Activated naive CD8-positive, alpha-beta T cell treated with anti-CD3 and anti-CD28 coated beads, Interleukin-2, amount 10 ng/mL, durations not matched to agents 7 days and 5 days (primary cell): ENCODE measurements at places on chromosomes 16 and 17. TPM values are rescaled to one million over a fixed set of nuclear protein-coding genes. Genes with fewer than 3 reads are reported as not detected.

The HEATR3 gene
- 20.1 TPM for total RNA-seq

GRCh38 chr17:28018439-28019070, 23.9 kb upstream of the NLK start:
- no peaks in the 10 kb centered on the region for H3K36me3 ChIP-seq
- DNase-seq: no peak
- H3K4me3 ChIP-seq: no peak overlapping the region
- no peak overlapping the region for H3K27ac ChIP-seq
- peaks cover 18% of the 10 kb centered on the region for H3K27me3 ChIP-seq

The MMD gene
- total RNA-seq: 40.6 TPM

The WDR59 gene
- total RNA-seq: 80.5 TPM

GRCh38 chr17:56096026-56096810, 57.1 kb upstream of the ANKFN1 start:
- H3K27me3 ChIP-seq: peaks cover 9% of the 10 kb centered on the region
- H3K36me3 ChIP-seq: no peaks in the 10 kb centered on the region
- no peak for DNase-seq
- H3K27ac ChIP-seq: no peak overlapping the region

- no peaks in the 10 kb centered on the region for H3K27me3 ChIP-seq
- H3K4me1 ChIP-seq: peaks cover 56% of the 10 kb centered on the region
- peaks cover 20% of the 10 kb centered on the region for H3K36me3 ChIP-seq
- no peak for DNase-seq
- peak overlapping the region; percentile 39 for H3K4me3 ChIP-seq
Measured at GRCh38 chr17:2071024-2071385, 16.1 kb downstream of the HIC1 start.

- H3K4me3 ChIP-seq: no peak overlapping the region
- no peak overlapping the region for H3K27ac ChIP-seq
- no peaks in the 10 kb centered on the region for H3K4me1 ChIP-seq
- H3K36me3 ChIP-seq: peaks cover 5% of the 10 kb centered on the region
- H3K27me3 ChIP-seq: no peaks in the 10 kb centered on the region
Measured at GRCh38 chr16:24930440-24930839, 84.7 kb downstream of the SLC5A11 start.

GRCh38 chr17:61000911-61001310, 323.3 kb downstream of the BCAS3 start:
- peaks cover 1% of the 10 kb centered on the region for H3K36me3 ChIP-seq
- H3K4me1 ChIP-seq: peaks cover 6% of the 10 kb centered on the region
- H3K27me3 ChIP-seq: peaks cover 3% of the 10 kb centered on the region
- H3K4me3 ChIP-seq: no peak overlapping the region

The USP6 gene
- total RNA-seq: 0.11 TPM

The ITGAX gene
- total RNA-seq: 26.7 TPM

DNA sequence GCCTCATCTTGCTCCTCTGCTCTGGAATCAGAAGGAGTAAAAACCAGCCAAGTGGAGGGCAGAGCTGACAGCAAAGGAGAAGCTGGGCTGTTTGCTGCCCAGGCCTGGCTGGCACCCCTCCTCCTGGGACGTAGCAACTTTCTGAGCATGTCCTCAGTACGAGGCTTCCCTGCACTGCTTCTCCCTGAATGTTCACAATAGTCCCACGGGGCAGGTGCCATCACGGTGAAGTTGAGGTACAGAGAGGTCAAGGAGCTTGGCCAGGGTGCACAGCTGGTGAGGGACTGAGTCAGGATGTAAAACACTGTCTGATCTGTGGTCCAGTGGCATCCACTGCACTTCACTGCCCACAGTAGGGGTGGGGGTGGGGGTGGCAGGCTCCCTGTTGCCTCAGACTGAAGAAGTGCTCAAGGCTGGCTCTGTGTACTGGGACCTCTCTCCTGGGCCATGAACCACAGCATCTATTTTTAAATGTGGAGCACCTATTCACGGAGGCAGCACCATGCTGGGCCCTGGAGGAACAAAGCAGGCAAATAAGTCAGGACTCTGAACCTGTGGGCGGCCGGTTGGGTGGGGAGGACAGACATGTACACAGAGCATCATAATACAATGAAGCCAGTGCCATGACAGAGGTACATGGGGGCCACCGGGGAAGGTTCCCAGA, 369.5 kb downstream of the SEC14L1 start:
- peaks cover 3% of the 10 kb centered on the region for H3K4me1 ChIP-seq
- H3K27ac ChIP-seq: no peak overlapping the region
- H3K4me3 ChIP-seq: no peak overlapping the region

The ABI3 gene
- 86.7 TPM for total RNA-seq

DNA sequence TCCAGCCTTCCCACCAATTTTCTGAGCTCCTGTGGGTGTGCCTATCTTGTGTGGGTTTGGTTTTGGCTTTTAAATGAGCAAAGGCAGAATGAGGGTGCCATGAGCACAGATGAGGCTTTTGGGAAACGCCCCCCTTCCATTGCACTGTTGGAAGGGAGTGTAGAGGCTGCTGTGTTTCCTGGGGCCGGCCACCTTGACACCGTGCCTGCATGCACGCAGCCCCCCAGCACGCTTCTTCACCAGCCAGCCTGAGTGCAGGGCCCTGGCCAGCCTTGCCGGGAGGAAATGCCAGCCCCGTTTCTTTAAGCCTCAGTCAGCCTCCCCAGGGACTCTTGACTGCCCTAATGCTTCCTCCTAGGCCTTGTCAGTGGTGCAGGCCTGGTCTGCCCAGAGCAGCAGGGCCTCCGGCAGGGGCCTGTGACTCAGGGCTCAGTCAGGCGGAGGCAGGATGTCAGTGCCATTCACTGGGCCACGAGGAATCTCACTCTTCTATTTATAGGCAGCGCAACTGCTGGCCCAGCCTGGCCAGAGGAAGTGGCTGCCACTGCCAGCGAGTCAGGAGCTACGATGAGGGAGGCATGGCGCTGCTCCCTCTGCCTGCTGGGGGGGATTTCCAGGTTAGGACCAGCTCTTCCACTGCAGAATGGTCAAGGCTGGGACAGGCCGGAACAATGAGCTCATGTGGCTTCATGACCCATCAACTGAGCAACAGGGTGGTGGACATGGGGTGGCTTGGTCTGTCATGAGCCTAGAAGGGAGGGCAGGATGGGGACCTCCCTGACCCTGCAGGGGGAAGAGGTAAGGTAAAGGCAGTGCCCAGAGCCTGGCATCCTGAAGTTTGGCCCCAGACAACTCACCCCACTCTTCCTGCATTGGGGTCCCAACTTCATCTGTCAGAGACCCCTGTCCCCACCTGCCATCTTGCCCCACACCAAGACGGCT, 205.2 kb downstream of the RAB11FIP4 start:
- DNase-seq: no peak
- H3K4me3 ChIP-seq: no peak overlapping the region
- H3K27ac ChIP-seq: no peak overlapping the region
- no peaks in the 10 kb centered on the region for H3K36me3 ChIP-seq
- peaks cover 2% of the 10 kb centered on the region for H3K4me1 ChIP-seq
- no peaks in the 10 kb centered on the region for H3K27me3 ChIP-seq

The HS3ST2 gene
- total RNA-seq: 0.17 TPM

- H3K4me1 ChIP-seq: peaks cover 24% of the 10 kb centered on the region
- DNase-seq: no peak
- H3K36me3 ChIP-seq: peaks cover 6% of the 10 kb centered on the region
- no peaks in the 10 kb centered on the region for H3K27me3 ChIP-seq
- peak overlapping the region; percentile 74 for H3K27ac ChIP-seq
- H3K4me3 ChIP-seq: peak overlapping the region; percentile 18
Measured at GRCh38 chr17:78789663-78790181, 7.6 kb upstream of the CYTH1 start.

- DNase-seq: no peak
- no peak overlapping the region for H3K4me3 ChIP-seq
- H3K4me1 ChIP-seq: no peaks in the 10 kb centered on the region
Measured at GRCh38 chr16:62585041-62585545, 548.9 kb upstream of the CDH8 start.

DNA sequence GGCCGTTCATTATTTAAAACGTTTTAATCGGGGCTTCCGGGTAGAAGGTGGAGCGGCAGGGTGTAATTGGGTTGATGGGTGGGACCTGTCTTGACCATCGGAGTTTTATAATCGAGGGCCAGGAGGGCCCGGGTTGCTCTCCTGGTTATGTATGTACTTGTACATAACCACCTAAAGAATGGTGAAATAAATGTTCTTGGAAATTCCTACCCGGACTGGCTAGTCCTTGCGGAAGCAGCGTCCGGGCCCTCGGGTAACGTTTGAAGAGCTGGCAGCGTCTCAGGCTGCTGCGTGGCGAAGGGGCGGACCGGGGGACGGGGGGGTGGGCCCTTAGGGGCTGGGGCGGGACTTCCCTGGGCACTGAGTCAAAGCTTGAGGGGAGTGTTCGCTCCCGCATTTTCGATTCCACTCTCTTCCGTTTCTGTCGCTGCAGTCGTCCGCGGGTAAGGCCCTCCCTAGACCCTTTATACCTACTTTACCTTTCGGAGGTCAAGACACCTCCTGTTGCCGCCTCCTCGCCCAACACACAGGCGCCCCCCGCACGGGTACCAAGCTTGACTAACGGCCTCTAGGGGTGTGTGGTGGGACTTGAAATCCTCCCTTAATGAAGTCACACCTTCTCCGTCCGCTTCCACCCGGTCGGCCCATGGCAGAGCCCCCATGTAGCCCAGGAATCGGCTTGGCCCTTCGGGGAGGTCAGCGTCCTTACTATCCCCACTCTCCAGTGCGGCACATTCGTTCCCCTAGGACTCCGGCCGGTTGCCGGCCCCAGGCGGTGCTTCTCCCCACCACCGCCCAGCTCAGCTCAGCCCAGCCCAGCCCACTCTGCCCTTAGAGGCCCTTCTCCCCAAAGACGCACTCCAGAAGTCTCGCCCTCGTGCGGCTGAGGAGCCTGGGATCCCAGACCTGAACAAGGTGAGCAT, at the start of gene TMEM106A:
TMEM106A (plus strand) TSS at position 396 of the 923 bp plus-strand sequence. CDS start 1,167 bp downstream, outside the sequence.
- DNase-seq: peak; percentile 80
- H3K4me3 ChIP-seq: peak within 1 kb of the TSS; percentile 98
- H3K36me3 ChIP-seq: peaks cover 18% of the 10 kb centered on the region
- H3K27me3 ChIP-seq: no peaks in the 10 kb centered on the region
- H3K4me1 ChIP-seq: peaks cover 18% of the 10 kb centered on the region
- H3K27ac ChIP-seq: peak within 1 kb of the TSS; percentile 94

The SLC4A1 gene
- total RNA-seq: not detected

DNA sequence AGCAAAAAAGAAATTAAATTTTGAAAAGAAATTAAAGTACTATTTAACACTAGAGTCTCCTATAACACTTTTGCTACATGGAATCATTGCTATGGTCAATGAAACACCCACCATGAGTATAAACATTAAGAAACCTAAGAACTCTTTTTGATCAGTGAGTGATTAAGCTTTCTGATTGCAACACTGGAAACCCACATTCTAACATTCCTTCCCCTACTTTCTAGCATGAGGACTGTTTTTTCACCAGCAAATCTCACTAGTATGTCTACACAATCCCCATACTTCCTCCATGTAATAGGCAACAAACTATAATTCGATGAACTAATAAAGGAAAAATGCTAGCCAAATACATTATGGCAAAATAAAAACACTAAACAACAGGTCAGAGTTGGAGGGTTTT, 54.7 kb downstream of the SKAP1 start:
- no peak overlapping the region for H3K4me3 ChIP-seq
- H3K4me1 ChIP-seq: peaks cover 8% of the 10 kb centered on the region
- no peak for DNase-seq

The PAM16 gene
- total RNA-seq: 50.0 TPM

The C16orf96 gene
- 0.17 TPM for total RNA-seq

GRCh38 chr16:69917739-69918138, 33.4 kb upstream of the CLEC18A start:
- no peak for DNase-seq
- peaks cover 9% of the 10 kb centered on the region for H3K36me3 ChIP-seq
- no peaks in the 10 kb centered on the region for H3K27me3 ChIP-seq
- H3K4me1 ChIP-seq: no peaks in the 10 kb centered on the region
